Activated CD4-positive, alpha-beta T cell treated with anti-CD3 and anti-CD28 coated beads, Interleukin-2, amount 10 ng/mL, durations not matched to agents 7 days and 5 days (primary cell): ENCODE measurements at places on chromosomes 5 and 9. TPM values are rescaled to one million over a fixed set of nuclear protein-coding genes. Genes with fewer than 3 reads are reported as not detected.

- peak; percentile 66 for DNase-seq
- H3K27me3 ChIP-seq: no peaks in the 10 kb centered on the region
- peaks cover 52% of the 10 kb centered on the region for H3K4me1 ChIP-seq
- peak overlapping the region; percentile 27 for H3K4me3 ChIP-seq
- peak overlapping the region; percentile 75 for H3K27ac ChIP-seq
- H3K36me3 ChIP-seq: peaks cover 36% of the 10 kb centered on the region
Observed at GRCh38 chr5:399296-400281, 43.4 kb upstream of the EXOC3 start.

The CFAP90 gene
- total RNA-seq: not detected

GRCh38 chr9:89390068-89390555, 71.8 kb downstream of the SECISBP2 start:
- DNase-seq: no peak
- no peak overlapping the region for H3K4me3 ChIP-seq
- peaks cover 29% of the 10 kb centered on the region for H3K4me1 ChIP-seq
- H3K36me3 ChIP-seq: peaks cover 91% of the 10 kb centered on the region
- peak overlapping the region; percentile 3 for H3K27ac ChIP-seq

GRCh38 chr5:10214041-10214440, 35.6 kb downstream of the ATPSCKMT start:
- no peak for DNase-seq
- H3K27ac ChIP-seq: no peak overlapping the region
- H3K4me1 ChIP-seq: no peaks in the 10 kb centered on the region

GRCh38 chr5:160312134-160312959, at the start of gene CCNJL:
Gene CCNJL (minus strand): TSS chr5:160312564. CDS start chr5:160311923, 641 bp downstream.
- no peaks in the 10 kb centered on the region for H3K36me3 ChIP-seq
- DNase-seq: no peak
- H3K4me3 ChIP-seq: peak within 1 kb of the TSS; percentile 67
- H3K27ac ChIP-seq: no peak within 1 kb of the TSS
- peaks cover 14% of the 10 kb centered on the region for H3K4me1 ChIP-seq

DNA sequence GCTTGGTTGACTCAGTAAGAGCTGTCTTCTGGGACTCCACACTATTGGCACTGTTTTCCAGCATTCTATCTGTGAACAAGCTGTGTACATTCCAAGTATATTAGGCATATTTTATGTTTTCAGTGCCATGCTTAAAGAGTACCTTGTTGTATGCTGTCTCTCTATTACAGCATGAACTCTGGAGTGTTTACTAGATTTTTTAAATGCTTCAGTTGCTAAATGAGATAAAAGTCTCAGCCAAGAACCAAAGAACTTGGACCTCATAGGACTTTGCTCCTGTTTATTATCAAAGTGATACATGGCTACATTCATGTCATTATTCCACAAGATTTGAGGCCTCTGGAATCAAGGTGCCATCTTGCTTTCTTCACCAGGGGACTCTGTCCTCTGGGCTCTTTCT, 167.2 kb downstream of the C9orf152 start:
- no peak overlapping the region for H3K27ac ChIP-seq
- no peak overlapping the region for H3K4me3 ChIP-seq
- no peaks in the 10 kb centered on the region for H3K36me3 ChIP-seq
- no peak for DNase-seq

DNA sequence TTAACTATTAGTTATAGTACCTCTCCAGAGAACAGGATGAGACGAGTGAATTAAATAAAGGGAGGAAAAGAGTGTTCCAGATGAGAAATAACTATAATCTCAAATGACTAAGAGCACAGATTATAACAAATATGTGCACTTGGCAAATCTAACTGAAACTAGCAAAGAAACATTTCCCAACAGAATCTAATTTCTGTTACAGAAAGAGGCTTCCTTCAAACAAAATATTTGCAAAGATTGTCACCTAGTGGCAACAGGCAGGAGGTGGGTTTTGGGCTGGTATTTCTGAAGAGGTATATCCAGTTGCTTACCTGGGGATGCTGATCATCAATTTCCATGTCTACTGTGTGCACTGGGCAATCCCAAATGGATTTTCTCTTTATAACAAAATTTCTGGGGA, 5.6 kb upstream of the SPDL1 start:
- peaks cover 8% of the 10 kb centered on the region for H3K4me1 ChIP-seq
- no peaks in the 10 kb centered on the region for H3K36me3 ChIP-seq
- H3K27ac ChIP-seq: no peak overlapping the region
- no peak for DNase-seq
- H3K27me3 ChIP-seq: peaks cover 39% of the 10 kb centered on the region
- H3K4me3 ChIP-seq: no peak overlapping the region

DNA sequence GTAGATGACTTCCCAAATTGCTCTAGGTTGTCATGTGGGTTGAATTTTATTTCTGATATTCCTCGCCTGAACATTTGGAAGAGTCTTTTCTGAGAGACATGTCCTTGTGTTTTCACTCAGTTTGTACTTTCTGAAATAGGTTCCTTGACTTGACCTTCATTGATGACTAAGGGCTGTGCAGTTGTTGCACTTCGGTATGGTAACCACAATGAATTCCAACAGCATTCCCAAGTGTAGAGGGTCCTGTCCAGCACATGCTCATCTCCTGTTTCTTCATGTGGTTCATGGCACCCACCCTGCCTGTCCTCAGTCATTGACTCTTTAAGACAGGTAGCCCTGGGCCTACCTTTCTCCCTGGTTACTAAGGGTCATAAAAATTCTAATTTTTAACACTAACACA, 527.8 kb downstream of the MTRR start:
- no peak for DNase-seq
- no peaks in the 10 kb centered on the region for H3K4me1 ChIP-seq
- H3K4me3 ChIP-seq: no peak overlapping the region
- H3K27me3 ChIP-seq: no peaks in the 10 kb centered on the region

GRCh38 chr9:19643875-19644274, 145.0 kb downstream of the SLC24A2 start:
- no peak for DNase-seq
- H3K27me3 ChIP-seq: peaks cover 2% of the 10 kb centered on the region
- no peak overlapping the region for H3K27ac ChIP-seq
- H3K4me3 ChIP-seq: no peak overlapping the region
- no peaks in the 10 kb centered on the region for H3K4me1 ChIP-seq
- no peaks in the 10 kb centered on the region for H3K36me3 ChIP-seq
